Cardiac fibroblast (primary cell): ENCODE measurements at places on chromosomes 4 and X.
A peak's percentile ranks its signal among the peaks of the same experiment; 100 is the strongest.

GRCh38 chr4:1246111-1246881 lies 2.6 kb downstream of the CTBP1 start:
- no peak for DNase-seq

- DNase-seq: peak; percentile 38
Observed at GRCh38 chrX:101462892-101463291, 22.4 kb upstream of the ARMCX4 start.

GRCh38 chrX:139200793-139201192 lies 329.7 kb upstream of the F9 start:
- DNase-seq: no peak

GRCh38 chr4:154491341-154492271 lies at the start of gene DCHS2:
Gene DCHS2 (minus strand): TSS chr4:154491799. CDS start chr4:154491355, 444 bp downstream.
- peak; percentile 13 for DNase-seq

- DNase-seq: peak; percentile 10
Observed at GRCh38 chr4:7462509-7462971, 27.8 kb upstream of the PSAPL1 start.

GRCh38 chr4:141801558-141801957 lies 165.2 kb downstream of the IL15 start:
- DNase-seq: no peak

GRCh38 chr4:10731690-10732089 lies 47.1 kb upstream of the CLNK start:
- no peak for DNase-seq

DNA sequence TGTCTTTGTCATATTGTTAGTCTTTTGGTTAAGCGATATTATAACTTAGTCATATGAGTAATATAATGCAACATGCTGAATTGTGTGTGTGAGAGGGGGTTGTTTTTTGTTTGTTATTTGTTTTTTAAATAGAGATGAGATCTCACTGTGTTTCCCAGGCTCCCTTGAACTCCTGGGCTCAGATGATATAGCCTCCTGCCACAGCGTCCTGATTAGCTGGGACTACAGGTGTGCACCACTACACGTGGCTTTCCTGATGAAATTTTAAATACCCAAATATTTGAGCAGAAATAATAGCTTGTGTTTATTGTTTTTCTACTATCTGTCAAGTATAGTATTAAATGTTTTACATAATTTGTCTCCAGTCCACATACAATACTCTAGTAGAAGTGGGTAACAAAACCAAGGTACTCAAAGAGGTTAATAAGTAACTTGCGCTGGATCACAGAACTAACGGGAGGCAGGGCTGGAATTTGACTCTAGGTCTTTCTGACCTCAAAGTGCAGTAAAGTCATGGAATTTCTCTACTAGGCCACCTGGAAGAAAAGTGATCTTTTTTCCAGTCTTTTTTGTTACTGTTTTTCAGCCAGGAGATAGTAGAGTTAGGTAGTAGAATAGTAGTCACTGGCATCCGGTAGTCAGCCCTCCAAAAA lies 47.8 kb downstream of the CLCN3 start:
- no peak for DNase-seq

- no peak for DNase-seq
Observed at GRCh38 chrX:131613260-131613659, 69.4 kb downstream of the OR13H1 start.
